Adrenal gland (tissue), 19 donors: ENCODE measurements at places on chromosomes 3 and 15. TPM values are rescaled to one million over a fixed set of nuclear protein-coding genes. Genes with fewer than 3 reads are reported as not detected.
A peak's percentile ranks its signal among the peaks of the same experiment; 100 is the strongest.

GRCh38 chr3:172182797-172183196, 143.4 kb downstream of the FNDC3B start:
- DNase-seq, result no peak
- no peak overlapping the region for H3K4me3 ChIP-seq
- H3K4me1 ChIP-seq, result peaks cover 16% of the 10 kb centered on the region
- H3K27me3 ChIP-seq, result no peaks in the 10 kb centered on the region

GRCh38 chr15:48976444-48977088, 12.8 kb upstream of the SHC4 start:
- peaks cover 6% of the 10 kb centered on the region for H3K4me1 ChIP-seq
- no peaks in the 10 kb centered on the region for H3K36me3 ChIP-seq
- peak overlapping the region; percentile 57 for H3K4me3 ChIP-seq
- no peaks in the 10 kb centered on the region for H3K27me3 ChIP-seq

DNA sequence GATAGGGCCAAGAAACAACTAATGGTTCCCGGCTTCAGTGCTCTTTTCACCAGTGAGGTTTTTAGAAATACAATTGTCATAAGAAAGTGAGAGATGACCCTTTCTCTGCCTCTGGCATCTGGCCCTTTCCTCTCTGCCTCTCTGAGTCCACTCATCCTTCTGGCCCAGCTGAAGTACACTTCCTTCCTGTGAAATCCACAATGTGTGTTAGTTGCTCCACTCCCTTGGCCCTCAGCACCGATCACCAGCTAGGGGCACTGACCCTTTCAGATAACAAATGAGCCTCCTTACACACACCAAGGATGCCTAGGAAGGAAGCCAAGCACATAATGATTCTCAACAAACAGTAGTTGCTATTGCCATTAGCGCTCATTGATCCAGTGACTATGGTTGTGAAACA, 2.9 kb upstream of the CAV3 start:
- no peaks in the 10 kb centered on the region for H3K4me1 ChIP-seq
- H3K27ac ChIP-seq, result no peak overlapping the region
- no peaks in the 10 kb centered on the region for H3K36me3 ChIP-seq

DNA sequence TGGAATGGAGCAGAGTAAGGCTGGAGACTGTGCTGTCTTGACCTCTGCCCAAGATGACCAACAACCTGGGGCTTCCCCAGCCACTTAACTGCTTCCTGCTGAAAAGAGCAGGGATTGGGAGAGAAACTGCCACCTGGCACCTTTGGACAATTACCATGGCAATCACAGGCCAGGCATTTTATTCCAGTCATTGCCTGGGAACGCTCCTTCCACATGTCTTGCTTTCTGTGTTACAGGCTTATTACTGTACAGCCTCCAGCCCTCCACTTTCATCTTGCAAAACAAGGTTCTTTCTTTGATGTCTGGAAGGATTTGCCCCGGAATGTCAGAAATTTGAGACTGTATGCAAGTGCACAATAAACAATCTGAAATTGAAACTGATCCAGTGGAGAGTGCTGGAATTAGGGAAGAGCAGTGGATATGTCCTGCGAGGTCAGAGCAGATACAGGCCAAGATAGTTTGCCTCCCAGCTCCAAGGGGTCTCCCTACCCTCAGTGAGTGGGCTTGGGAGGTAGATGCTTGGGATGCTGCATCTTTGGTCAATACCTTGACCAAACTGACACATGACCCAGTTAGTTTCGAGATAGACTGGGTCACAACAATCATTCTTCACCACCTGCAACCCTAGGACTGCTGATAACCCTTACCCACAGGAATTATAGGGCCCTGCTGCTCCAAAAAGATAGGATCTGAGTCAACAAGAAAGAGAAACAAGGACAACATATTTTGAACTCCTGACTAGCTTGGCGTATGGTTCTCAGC, 2.7 kb downstream of the PPP1R14D start:
- no peak for DNase-seq
- H3K27ac ChIP-seq, result no peak overlapping the region
- no peak overlapping the region for H3K4me3 ChIP-seq

- no peak overlapping the region for H3K4me3 ChIP-seq
- no peak overlapping the region for H3K27ac ChIP-seq
- no peaks in the 10 kb centered on the region for H3K27me3 ChIP-seq
- DNase-seq, result no peak
- no peaks in the 10 kb centered on the region for H3K36me3 ChIP-seq
Measured at GRCh38 chr15:38538328-38539007, 26.1 kb downstream of the RASGRP1 start.

- no peak for DNase-seq
- no peak overlapping the region for H3K4me3 ChIP-seq
- no peaks in the 10 kb centered on the region for H3K36me3 ChIP-seq
Measured at GRCh38 chr3:187777331-187777941, 32.2 kb upstream of the BCL6 start.

DNA sequence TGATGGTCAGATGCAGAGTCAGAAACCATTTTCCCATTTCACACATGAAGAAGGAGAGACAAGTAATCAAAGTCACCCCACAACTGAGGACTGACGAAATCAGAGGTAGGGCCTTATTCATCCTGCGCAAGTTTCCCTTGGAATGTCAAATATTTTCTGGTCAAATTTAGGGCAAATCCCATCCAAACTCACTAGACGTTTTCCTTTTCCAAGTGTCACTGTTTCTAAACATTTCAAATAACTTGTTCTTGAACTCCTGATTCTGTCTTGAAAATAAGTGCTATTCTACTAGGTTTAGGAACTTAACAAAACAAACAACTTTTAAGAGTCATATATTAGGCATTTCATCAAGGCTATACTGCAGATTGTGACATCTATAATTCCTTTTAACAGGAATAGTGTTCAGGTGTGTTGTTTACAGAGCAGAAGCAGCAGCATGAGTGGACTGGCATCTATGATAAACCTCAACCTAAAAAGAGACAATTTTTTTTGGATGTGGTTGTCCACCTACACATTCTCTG, 40.7 kb downstream of the SUMF1 start:
- H3K27ac ChIP-seq, result no peak overlapping the region
- H3K36me3 ChIP-seq, result no peaks in the 10 kb centered on the region
- no peak for DNase-seq
- no peak overlapping the region for H3K4me3 ChIP-seq
- H3K27me3 ChIP-seq, result no peaks in the 10 kb centered on the region

- H3K4me1 ChIP-seq, result no peaks in the 10 kb centered on the region
- no peak overlapping the region for H3K4me3 ChIP-seq
- H3K36me3 ChIP-seq, result no peaks in the 10 kb centered on the region
- DNase-seq, result no peak
Measured at GRCh38 chr15:60883691-60884640, 345.1 kb downstream of the RORA start.

DNA sequence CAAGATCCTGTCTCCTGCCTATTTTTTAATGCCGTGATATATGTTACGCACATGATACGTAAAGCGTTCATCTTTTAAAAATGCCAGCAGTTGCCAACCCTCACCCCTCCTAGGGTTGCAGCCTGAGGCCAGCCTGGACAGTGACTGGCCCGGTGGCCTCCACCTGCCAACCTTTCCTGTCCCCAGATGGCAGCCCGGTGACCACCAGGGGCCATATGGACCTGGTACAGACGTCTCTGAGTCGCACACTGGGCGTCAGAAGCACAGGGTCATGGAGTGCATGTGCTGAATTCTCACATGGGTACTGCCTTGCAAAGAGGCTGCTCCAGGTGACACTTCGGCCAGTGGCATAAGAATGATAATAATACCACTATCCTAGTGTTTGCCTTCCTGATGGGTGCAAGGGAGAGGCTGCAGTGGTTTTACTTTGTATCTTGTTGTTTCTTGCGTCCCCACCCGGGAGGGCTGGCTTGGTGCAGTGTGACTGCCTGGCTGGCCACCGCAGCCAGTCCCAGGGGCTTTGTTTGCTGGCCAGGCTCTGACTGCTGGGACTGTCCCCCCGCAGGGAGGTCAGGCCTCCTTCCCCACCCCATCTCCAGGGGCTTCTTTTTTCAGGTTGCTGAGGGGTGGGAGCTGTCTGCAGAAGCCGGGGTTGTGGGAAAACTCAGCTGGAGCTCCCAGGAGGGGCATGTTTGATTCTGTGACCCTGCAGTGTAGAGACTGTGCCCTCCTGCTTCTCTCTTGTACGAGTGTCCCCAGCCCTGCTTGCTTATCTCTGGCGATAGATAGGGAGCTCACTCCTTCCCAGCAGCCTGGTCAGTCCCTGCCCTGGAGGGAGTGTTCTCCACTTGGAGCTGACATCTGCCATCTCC, 16.9 kb downstream of the FBLN2 start:
- DNase-seq, result no peak
- no peak overlapping the region for H3K27ac ChIP-seq
- H3K4me3 ChIP-seq, result no peak overlapping the region
- H3K27me3 ChIP-seq, result no peaks in the 10 kb centered on the region
- no peaks in the 10 kb centered on the region for H3K4me1 ChIP-seq

GRCh38 chr3:89340408-89340807, 233.0 kb downstream of the EPHA3 start:
- no peaks in the 10 kb centered on the region for H3K36me3 ChIP-seq
- H3K4me1 ChIP-seq, result no peaks in the 10 kb centered on the region
- no peak overlapping the region for H3K27ac ChIP-seq
- no peak for DNase-seq
- H3K4me3 ChIP-seq, result no peak overlapping the region
- no peaks in the 10 kb centered on the region for H3K27me3 ChIP-seq

GRCh38 chr15:38148471-38148870, 104.2 kb upstream of the SPRED1 start:
- no peaks in the 10 kb centered on the region for H3K36me3 ChIP-seq
- no peaks in the 10 kb centered on the region for H3K27me3 ChIP-seq
- DNase-seq, result no peak
- H3K27ac ChIP-seq, result no peak overlapping the region
- H3K4me1 ChIP-seq, result no peaks in the 10 kb centered on the region

DNA sequence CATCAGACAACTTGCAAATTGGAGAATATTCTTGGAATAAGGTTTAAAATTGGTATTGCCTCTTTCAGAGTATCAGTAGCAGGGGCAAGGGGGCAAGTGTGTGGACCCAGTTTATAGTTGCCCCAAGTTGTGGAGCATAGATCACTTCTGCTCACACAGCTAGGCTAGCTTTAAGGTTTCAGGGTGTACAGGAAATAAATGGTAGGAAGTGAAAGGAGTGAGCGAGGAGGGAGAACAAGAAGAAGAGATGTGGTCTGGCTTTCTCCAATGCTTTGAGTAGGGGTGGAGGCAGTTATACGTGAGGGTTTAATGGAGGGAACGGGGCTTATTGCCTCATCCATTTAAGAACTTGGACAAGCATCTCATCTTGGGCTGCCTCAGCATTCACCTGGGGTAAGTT, 290.0 kb upstream of the CFAP20DC start:
- H3K27me3 ChIP-seq, result no peaks in the 10 kb centered on the region
- H3K4me1 ChIP-seq, result no peaks in the 10 kb centered on the region

DNA sequence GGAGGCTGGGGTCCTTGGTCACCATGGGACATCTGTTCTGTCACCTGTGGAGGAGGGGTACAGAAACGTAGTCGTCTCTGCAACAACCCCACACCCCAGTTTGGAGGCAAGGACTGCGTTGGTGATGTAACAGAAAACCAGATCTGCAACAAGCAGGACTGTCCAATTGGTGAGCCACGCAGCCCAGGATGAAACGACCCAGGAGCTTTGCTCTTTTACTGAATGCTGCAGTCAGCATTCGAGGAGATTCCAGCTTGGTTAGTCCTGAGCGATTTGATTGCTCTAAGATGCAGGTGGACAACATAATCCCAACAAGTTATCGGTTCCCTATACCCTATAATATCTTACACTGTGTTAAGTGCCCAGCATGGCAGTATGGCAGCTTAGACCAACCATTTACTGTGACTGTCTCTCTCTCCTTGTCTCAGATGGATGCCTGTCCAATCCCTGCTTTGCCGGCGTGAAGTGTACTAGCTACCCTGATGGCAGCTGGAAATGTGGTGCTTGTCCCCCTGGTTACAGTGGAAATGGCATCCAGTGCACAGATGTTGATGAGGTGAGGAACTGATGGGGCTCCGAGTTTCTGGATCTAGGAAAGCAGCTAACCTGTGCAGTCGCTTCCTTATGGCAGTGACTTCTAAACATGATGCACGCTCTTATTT, 7.8 kb downstream of the THBS1 start:
- no peak overlapping the region for H3K4me3 ChIP-seq
- H3K4me1 ChIP-seq, result no peaks in the 10 kb centered on the region
- H3K27me3 ChIP-seq, result no peaks in the 10 kb centered on the region
- no peak for DNase-seq
- no peak overlapping the region for H3K27ac ChIP-seq

DNA sequence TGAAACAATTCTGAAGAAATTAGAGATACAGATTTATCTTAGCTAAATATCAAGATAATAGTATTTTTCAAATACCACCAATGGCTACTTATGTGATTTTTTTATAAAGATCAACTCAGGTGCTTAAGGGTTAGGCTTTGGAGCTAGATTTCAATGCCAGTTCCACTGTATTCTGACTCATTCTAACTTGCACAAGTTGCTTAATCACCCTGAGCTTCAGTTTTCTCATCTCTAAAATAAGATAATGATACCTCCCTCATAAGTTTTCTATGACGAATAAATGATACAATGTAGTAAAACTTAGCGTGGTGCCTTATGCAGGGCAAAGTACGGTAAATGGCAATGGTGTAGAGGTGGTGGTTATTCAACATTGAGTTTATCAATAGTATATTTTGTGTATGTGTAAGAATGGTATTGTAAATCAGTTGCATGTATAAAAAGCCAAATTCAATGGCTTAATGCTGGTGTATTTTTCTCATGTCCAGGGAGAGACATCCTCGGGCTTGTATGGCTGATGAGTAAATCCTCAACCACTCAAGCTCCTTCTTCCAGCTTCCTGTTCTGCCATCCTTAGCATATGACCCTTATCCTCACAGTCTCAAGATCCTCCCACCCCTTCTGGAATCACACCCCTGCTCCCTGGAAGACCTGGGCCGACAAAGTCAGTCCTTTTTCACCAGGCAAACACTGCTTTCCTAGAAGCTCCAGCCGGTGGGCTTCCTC, 505.9 kb upstream of the CFAP20DC start:
- no peaks in the 10 kb centered on the region for H3K4me1 ChIP-seq
- no peak overlapping the region for H3K4me3 ChIP-seq
- no peak for DNase-seq
- no peaks in the 10 kb centered on the region for H3K27me3 ChIP-seq
- H3K27ac ChIP-seq, result no peak overlapping the region

GRCh38 chr15:90160781-90161727, 40.1 kb upstream of the SEMA4B start:
- H3K36me3 ChIP-seq, result no peaks in the 10 kb centered on the region
- H3K4me1 ChIP-seq, result peaks cover 10% of the 10 kb centered on the region
- H3K4me3 ChIP-seq, result no peak overlapping the region

SLC24A5 gene
- total RNA-seq, result not detected

GOLGA6L26 gene
- not detected for total RNA-seq

APOD gene
- total RNA-seq, result 35.3 TPM

EIF4E3 gene
- 2.3 TPM for total RNA-seq
